ENCODE measurements at places on chromosomes 5 and 9.

GRCh38 chr5:43485406-43485805, 1.7 kb upstream of the TMEM267 start:
- DNase-seq, result no peak

DNA sequence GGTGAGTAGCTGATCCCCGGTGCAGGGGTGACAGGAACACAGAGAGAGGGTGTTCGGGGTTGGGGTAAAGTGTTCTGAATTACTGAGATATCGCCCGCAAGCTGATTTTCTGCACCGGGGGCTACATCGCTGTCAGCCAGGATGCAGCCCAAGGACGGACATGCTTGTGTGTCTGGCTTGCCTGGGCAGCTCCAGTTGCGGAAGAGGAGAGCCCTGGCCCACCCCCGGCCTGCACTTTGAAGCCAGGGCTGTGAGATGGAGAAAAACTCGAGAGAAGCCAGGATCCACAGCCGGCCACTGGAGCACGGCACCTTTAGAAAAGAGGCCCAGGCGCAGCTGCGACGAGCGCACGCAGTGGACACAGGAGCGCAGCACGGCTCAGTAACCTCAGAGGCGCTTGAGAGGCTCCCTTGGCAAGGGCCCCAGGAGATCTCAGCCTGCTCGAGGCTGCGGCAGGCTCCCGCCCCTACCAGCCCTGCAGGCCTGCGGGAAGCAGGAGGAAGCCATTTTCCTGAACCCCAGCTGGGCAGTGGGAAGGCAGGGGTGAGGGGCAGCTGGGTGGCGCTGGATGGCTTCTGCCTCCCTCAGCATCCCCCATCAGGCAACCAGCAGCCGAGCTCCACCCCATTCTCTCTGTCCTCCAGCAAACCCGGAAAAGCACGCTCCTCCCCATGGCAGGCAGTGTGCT, 59.2 kb downstream of the C9orf50 start:
- DNase-seq, result no peak

- no peak for DNase-seq
These were observed 317.3 kb downstream of the TAF11L14 start for GRCh38 chr5:17951392-17952169.

DNA sequence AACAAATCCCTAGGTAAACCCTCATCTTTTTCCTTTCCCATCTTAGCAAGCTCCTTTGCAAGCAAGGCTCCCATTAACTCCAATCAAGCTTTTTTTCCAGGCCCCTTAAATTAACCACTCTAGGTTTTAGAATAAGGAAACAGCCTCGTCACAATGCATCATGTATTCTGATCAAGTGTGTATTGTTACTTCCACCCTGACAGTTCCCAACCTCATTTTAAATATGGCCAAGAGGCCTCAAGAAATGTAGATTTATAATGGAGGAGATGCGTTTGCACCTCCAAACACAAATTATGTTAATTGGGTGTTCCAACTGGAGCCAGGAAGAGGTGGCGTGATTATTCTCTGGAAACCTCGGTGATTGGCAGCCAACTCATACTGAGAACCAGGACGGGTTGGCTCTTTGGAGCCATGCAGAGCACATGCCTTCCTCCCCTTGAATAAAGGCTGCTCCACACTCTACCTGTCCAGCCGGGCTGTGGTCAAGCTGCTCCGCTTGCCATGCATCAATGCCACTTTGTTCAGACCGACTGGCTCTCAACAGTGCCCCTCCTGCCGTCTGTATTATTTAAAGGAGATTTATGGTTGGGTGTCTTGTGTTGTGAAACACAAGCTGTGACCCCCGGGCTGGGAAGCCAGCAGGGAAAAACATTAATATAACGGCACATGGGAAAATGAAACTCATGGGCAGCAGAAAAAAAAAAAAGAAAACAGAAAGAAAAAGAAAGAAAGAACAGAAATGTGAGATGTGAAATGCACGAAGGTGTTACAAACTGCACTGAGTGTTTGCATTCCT, 191.1 kb downstream of the EBF1 start:
- no peak for DNase-seq

GRCh38 chr9:136133191-136133958, 14.7 kb upstream of the TMEM250 start:
- no peak for DNase-seq

All from COLO829 (cell line).